ENCODE measurements at places on chromosomes 16 and 17.

GRCh38 chr17:13636951-13637350 is 35.2 kb upstream of the HS3ST3A1 start:
- DNase-seq, result no peak

- DNase-seq, result no peak
Measured at GRCh38 chr16:77612596-77612995, 109.7 kb upstream of the NUDT7 start.

- no peak for DNase-seq
Measured at GRCh38 chr17:32819035-32819434, 57.9 kb downstream of the MYO1D start.

DNA sequence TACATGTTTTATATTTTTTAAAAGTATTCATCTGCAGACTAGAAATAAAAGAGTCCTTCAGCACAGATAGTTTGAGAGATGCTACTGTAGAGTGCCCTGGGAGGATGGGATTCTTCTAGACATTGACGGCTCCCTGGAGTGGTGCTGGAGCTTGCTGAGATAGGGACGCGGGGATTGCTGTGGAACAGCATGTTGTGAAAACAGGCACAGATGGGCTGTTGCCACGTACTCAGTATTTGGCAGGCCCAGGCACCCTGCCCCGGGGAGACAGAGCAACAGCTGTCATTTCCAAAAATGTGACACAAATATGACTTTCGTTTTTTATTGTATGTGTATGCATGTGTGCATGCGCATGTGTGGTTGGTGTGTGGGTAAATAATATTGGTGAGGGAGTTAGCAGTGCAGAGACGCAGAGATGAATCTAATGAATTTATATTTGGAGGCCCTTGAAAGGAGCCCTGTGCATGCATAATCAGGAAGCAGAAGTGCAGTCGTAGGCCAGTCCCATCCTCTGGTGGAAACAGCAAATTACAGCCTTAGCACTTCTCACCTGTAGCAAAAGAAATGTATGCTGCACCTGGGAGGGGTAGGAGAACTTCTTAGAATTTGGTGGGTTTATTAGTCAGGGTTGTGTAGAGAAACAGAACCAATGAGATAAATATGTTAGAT is 6.2 kb upstream of the ABCA8 start:
- DNase-seq, result peak; percentile 81
